Naive thymus-derived CD4-positive, alpha-beta T cell (primary cell): ENCODE measurements at places on chromosomes 12 and 14. TPM values are rescaled to one million over a fixed set of nuclear protein-coding genes. Genes with fewer than 3 reads are reported as not detected.

APOLD1 gene
- 2.4 TPM for total RNA-seq

KLHDC1 gene
- total RNA-seq = 9.6 TPM

PPP1R1A gene
- total RNA-seq = not detected

NID2 gene
- total RNA-seq = not detected

CNTN1 gene
- total RNA-seq = not detected

NKX2-1 gene
- total RNA-seq = not detected in 2 replicates

KLRK1 gene
- total RNA-seq = 4.1 TPM

FBXO33 gene
- 25.8 TPM for total RNA-seq

LRTM2 gene
- not detected for total RNA-seq

OR4Q3 gene
- not detected for total RNA-seq

GNG2 gene
- total RNA-seq = 106 TPM

CCND2 gene
- total RNA-seq = 97.4 TPM

CTSG gene
- total RNA-seq = not detected

SCN8A gene
- total RNA-seq = 0.27 TPM

SYNE2 gene
- total RNA-seq = 149 TPM

GPR84 gene
- 13.1 TPM for total RNA-seq

TAMALIN gene
- 4.2 and 5.6 TPM in 2 replicates for total RNA-seq

FSCB gene
- total RNA-seq = not detected

SMOC1 gene
- 0.71 TPM for total RNA-seq

PMCH gene
- total RNA-seq = not detected

ART4 gene
- not detected for total RNA-seq

POU6F1 gene
- total RNA-seq = 27.6 TPM

HOXC13 gene
- total RNA-seq = not detected

FAM161B gene
- 1.1 and 1.8 TPM in 2 replicates for total RNA-seq

SVOP gene
- not detected in 2 replicates for total RNA-seq

COX8C gene
- total RNA-seq = not detected in 2 replicates

CD163L1 gene
- 2.1 TPM for total RNA-seq

DTX3 gene
- 37.8 TPM for total RNA-seq

DAO gene
- not detected for total RNA-seq

ORAI1 gene
- 50.6 TPM for total RNA-seq

LYZ gene
- total RNA-seq = 37.7 TPM

TEAD4 gene
- total RNA-seq = not detected

GRIN2B gene
- total RNA-seq = not detected

KLHL33 gene
- not detected in 2 replicates for total RNA-seq

TIMM9 gene
- total RNA-seq = 35.2 and 42.5 TPM in 2 replicates

NTF3 gene
- total RNA-seq = not detected
